ENCODE measurements at places on chromosomes 7 and 10. TPM values are rescaled to one million over a fixed set of nuclear protein-coding genes. Genes with fewer than 3 reads are reported as not detected.

DNA sequence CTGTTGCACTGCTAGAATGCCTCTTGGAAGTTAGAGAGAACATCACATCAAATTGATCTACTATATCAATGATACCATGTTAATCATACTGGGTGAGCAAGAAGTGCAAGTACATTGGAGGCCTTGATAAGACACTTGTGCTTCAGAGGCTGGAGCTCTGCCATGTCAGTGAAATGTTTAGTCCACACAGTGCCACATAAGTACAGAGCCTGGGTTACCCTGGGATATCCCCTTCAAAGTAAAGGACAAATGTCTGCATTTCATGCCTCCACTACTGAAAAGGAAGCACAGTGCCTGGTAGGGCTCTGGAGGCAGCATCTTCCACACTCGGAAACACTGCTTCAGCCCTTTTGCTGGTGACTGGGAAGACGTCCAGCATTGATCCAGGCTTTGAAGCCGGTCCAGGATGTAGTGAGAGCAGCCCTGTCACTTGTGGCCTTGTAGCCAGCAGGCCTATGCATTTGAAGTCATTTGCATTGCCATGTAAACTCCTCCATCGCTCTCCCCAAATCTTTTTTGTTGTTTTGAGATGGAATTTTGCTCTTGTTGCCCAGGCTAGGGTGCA, 15.7 kb upstream of the STN1 start:
- DNase-seq, result no peak

- no peak for DNase-seq
Observed at GRCh38 chr10:119908166-119908565, 15.6 kb downstream of the SEC23IP start.

DNA sequence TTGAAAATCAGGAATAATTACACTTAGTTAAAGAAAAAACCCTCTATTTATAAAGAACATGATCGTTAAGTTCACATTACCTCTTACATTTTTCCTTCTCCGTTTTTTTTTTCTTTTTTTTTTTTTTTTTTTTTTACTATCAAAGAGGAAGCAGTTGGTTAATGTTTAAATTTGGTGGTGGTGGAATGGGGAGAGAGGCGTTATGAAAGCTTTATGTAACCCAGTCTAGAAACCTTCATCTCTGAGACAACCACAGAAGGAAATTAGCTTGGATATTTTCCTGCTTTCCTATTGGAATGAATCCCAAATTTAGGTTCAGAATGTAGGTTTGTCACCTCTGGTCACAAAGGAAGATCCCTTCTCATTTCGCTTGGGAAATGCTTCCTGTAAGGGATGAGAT, 31.5 kb upstream of the LHFPL3 start:
- DNase-seq, result no peak

GRCh38 chr10:44066527-44067255, 318.2 kb downstream of the CXCL12 start:
- no peak for DNase-seq

DNA sequence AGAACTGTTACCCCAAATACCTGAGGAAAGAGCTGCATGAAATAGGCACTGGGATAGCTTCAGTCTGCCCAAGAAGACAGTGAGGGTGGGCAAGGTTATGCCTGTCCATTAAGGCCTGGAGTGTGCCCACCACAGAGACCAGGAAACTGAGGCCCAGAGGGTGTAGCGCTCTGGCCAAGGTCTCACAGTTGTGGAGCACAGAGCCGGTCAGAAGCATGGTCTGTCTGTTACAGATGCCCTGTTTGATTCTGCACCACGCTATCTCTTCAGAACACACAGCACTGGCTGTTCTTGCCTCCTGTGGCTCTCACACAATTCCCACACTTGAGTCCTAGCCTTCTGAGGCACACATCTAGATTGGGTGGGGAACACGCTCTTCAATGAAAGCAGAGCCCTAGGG, 261.4 kb downstream of the GRID1 start:
- no peak for DNase-seq

DNA sequence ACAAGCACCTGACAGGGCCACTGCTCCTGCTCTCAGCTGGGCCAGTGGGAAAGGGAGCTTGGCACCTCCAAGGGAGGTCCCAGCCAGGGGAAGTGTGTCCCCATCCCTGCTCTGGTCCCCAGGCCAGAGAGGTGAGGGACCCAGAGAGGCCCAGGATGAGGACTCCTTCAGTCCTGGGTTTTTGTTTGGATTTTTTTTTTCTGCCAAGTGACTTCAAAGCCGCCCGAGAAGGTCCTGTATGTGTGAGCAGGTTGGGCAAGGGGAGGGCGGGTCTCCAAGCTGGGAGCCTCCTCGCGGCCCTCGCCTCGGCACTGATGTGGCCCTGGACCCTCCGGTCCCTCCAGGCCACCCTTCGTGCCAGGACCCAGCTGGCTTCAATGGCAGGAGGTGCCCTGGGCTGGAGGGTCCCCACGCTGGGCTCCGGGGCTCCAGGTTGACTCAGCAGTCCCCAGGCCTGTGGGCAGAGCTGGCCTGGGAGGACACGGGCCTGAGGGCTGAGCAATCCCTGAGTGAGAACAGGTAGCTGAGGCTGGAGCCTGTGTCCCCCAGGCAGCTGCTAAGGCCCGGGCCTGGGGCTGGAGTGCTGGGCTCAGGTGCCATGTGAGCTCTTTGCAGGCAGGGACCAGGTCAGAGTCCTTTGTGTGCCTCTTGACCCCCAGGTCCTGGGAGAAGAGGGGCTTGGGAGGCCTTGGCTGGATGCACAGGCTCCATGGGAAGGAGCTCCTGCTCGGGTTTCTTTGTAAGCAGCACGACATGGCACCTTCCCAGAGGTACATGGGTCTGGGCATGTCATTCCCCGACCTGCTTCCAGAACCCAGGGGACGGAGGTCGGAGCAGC, 140.6 kb downstream of the FAM53B start:
- DNase-seq, result no peak

The CPA2 gene
- total RNA-seq, result 1.6 TPM

DNA sequence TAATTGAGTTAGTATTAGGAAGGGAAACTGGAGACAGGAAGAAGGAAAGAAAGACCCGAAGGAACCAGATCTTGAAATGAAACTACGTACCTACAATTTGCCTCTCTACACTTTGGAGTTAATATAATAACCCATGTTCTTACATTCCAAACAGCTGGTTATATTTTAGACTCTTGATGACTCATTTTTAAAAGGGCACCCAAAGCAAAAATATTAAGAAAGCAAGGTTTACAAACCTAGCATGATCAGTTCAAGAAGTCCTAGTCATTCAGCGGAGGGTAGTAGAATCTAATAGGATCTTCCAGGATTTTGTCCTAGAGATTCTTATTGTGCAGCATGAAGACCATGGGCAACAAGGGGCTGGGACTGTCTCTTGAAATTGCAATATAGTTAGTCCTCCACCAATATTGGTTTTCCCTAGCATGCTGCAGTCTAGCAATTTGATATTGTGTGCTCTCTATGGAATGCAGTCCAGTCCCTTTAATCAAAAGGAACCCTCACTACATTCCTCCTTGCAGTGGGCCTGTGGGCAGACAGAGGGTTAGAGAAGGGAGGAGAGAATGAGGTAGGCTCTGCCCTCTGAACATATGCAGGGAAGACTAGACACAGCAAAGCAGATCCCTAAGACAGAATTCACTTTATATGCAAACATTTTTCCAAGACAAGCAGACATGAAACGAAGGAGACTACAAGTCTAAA, 230.3 kb downstream of the INHBA start:
- no peak for DNase-seq

GRCh38 chr10:114242235-114242634, 3.2 kb downstream of the VWA2 start:
- DNase-seq, result no peak

- DNase-seq, result no peak
Observed at GRCh38 chr7:130492523-130493274, 814 bp downstream of the MEST start.

The OGDHL gene
- not detected for total RNA-seq

DNA sequence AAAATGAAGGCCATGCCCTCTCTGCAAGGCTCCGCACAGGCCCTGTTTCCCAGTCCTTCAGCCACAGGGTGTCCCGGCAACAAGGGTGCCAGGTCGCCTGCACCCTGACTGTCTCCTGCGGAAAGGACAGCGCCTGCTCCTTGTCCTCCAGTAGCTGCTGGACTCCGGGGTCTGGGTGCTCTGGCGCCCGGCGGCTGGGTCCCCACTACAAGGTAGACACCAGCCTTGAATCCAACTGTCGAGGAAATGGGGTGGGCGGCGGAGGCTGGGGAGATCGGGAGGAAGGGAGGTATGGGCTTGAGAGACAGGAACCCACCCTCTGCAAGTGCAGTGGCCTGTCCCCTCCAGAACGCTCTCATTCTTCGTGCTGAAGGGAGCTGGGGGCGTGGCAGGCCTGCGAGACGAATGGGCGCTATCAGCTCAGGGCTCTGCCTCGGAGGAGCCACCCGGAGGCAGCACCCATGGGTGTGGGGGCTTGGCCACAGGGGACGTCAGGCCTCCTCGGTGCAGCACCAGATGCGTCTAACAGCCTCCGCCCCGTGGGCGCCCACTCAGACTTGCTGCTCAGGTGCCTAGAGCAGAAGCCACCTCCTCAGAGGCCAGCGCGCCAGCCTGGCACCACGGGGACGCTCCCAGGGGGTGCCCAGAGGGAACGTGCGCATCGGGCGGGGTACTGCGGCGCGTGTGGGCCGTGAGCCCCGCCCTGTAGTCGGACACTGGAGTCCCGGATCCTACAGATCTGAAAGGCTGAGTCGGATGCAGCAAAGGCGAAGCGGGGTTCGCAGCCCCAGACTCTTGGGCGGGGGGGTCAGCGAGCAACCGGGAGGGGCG, 15.6 kb downstream of the ADAM8 start:
- peak; percentile 62 for DNase-seq

DNA sequence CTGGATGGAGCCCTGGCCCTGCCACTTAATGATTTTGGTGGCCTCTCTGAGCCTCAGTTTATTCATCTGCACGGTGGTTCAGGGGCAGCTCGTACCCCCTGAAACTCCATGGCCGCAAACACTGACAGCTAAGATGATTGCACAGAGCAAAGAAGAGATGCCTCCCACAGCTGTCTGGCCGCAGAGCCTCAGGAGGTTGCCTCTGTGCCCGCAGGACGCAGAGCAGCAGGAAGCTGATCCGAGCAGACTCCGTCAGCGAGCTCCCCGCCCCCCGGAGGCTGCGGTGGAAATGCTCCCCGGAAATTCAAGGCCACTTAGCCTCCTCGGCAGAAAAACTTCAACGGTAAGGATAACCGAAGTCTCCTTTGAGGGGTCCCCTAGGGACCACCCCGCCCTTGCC, 30.2 kb upstream of the C10orf53 start:
- DNase-seq, result no peak

DNA sequence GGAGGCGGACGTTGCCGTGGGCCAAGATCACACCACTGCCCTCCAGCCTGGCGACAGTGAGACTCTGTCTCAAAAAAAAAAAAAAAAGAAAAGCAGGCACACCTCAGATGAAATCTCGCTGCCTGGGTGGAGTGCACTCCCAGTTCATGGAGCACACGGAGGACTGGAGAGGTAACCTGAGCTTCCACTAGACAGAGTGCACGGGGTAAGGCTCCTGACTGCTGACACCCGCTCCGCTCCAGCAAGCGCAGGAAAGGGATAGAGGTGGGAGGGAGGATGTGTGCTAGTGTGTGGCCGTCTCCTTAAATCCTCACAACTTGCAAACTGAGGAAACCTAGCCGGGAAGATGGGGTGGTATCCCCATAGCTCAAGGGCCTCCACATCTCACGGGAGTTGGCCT, 50.8 kb downstream of the FAM53B start:
- DNase-seq, result no peak

GRCh38 chr10:31932838-31933237, 4.2 kb upstream of the ARHGAP12 start:
- DNase-seq, result no peak

The FAM221A gene
- total RNA-seq, result 1.6 TPM

The FFAR4 gene
- 0.16 TPM for total RNA-seq

The IKZF1 gene
- not detected for total RNA-seq

- DNase-seq, result no peak
Observed at GRCh38 chr7:925601-926000, 28.9 kb downstream of the ADAP1 start.

GRCh38 chr7:129907122-129907736, 45.5 kb downstream of the UBE2H start:
- DNase-seq, result no peak

The COL13A1 gene
- 8.6 TPM for total RNA-seq

- no peak for DNase-seq
Observed at GRCh38 chr10:78450807-78451485, 417.3 kb downstream of the RPS24 start.

DNA sequence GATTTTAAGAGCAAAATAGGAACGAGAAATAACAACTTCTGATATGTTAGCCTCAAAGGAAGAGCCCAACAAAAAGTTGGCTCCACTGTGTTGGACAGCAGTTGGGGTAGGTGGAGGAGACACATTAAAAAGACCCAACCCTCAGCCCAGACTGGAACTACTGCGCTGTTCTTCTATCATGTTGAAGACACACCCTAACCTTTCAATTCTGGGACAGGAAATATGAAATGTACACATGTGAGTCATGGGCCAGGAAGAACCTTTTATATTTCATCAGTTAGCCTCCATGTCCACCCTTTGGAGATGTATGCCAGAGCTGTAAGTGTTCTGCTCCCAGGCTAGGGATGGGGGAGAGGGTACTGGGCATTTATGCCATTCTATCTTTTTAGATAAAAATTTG, 22.1 kb downstream of the CLDN12 start:
- no peak for DNase-seq

DNA sequence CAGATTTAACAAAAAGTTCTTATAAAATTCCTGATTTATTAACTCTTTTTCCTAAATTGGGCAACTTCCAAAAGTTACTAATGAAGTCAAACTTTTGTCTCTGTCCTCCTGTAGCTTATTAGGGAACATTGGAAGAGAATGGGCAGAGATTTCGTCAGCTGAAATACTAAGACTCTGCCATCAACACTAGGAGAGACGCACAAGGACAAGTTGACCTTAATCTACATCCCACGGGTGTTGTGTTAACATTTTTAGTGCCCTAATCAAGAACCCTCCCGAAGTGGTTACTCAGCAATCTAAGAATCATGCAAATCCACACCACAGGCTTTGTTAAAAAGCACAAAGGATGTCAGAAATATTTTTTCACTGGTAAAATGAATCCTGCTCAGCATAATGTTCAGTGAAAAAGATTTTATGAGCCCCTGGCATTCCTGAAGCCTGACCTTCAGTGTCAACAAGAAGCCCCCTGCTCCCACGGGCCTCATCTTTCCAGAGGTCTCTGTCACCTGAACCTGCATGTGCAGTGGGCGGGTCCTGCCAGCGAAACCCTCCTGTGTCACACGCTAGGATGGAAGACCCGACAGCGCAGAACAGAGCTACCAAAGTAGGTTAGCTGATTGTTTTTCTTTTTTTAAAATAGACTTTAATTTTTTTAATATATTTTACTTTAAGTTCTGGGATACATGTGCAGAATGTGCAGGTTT, 70.6 kb upstream of the AKR1E2 start:
- DNase-seq, result no peak

- peak; percentile 94 for DNase-seq
Observed at GRCh38 chr10:98391578-98391991, 23.4 kb downstream of the PYROXD2 start.

GRCh38 chr7:42614636-42615035, 297.2 kb downstream of the C7orf25 start:
- DNase-seq, result no peak
